ENCODE measurements at places on chromosomes 2 and 18.

DNA sequence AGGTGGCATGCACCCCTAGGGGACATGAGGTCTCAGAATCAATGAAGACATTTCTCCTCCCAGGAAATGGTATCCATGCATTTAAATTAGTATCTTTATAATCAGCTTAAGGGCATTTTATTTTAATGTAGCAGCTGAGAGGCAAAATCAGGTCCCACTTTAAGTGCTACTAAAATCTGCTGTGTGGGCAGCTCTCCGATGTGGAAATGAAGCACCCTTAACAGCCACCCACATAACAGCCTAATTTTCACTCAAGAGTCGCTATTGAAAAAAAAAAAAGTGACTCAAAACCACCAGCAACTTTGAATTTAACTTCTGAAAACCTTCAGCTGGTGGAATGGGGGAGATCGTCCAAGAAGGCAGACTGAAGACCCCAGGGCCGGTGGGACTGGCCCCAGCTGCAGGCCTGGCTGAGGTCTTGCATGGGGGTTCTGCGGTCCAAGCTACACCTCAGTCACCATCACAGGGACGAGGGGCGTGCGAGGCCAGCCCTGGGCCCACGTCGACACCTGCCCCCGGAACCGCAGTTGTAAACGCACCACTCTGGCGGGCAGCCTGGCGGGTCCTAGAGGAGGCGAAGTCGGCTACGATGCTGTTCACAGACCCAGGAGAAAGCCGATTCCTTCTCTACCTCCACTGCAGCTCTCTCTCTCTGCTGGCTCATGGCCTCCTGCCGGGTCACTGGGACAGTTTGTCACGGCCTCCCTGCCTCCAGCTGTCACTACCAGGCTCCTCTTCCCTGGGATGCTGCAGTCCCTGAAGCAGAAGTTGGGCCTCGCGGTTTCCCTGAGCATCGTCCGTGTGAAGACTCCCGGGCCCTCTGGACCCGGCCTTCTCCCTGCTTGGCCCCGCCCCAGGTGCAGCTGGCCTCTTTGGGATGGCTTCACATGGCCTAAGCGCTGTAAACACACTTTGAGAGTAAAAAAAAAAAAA, 111.9 kb downstream of the KCNF1 start:
- no peak for DNase-seq

DNA sequence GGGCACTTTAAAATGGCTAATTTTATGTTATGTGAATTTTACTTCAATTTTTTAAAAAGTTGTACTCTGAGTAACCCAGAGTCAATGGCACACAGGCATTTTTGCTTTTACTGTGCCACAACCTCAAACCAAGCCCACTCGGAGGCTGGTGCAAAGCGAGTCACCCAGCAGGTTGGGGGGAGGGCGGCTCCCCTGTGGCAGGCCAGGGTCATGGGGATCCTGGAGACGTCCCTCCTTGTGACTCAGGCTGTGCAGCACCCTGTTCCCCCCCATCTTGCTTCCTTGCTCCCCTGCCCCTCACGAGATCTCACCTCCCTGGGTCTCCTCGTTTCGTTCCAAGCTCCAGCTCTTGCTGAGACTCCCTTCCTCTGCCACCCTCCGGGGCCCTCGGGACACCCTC, 58.6 kb downstream of the POMC start:
- DNase-seq: no peak

- no peak for DNase-seq
These were observed 97.0 kb upstream of the RAB6C start for GRCh38 chr2:129882476-129882875.

DNA sequence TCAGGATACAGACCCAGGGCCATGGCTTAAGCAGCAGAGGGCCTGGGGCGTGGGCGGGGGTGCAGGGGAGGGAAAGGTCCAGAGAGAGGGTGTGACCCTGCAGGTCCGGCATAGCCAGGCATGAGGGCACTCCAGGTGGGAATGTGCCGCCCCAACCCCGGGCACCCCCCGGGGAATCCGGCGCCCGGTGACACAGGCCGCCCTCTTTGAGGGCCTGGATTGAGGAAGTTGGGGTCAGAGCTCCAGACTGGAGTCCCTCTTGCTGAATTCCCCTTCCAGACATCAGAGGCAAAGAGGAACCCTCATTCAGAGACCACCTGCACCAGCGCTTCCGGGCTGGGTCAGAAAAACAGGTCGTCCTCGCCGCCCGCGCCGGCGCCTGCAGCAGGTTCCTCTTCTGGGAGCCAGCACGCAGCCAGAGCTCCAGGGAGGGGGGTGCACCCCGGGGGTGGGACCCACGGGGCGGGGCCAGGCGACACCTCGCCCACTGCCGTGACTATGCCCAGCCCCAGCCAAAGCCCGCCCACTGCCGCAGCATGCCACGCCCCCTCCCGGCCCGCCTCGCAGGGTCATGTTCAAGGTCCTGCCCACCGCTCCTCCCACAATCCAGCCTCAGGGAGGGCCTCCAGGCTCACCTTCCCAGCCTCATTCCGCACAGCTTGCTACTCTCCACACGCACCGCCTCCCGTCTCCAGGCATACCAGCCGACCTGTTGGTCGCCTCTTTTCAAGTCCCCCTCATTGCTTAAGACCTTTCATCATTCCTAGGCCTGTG, 98.3 kb upstream of the ID2 start:
- DNase-seq: no peak

GRCh38 chr2:77328134-77328931, 193.8 kb downstream of the LRRTM4 start:
- DNase-seq: no peak

DNA sequence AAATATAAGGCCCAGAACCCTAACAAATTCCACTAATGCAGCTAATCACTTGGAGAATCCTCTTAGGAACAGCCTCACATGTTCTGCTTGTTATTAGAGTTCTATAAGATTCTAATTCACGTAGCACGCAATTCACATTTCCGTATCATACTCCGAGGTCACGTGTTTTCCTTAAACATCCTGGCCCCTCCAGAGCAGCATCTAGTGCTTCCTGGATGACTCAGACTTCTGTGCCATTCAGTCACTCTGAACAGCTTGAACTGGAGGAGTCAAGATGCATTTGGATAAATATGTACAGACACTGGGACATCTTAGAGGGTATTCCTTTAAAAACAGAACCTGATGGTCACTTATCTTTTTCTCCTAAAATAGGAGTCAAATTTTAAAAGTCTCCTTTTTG, 156.5 kb downstream of the MYO5B start:
- DNase-seq: no peak

DNA sequence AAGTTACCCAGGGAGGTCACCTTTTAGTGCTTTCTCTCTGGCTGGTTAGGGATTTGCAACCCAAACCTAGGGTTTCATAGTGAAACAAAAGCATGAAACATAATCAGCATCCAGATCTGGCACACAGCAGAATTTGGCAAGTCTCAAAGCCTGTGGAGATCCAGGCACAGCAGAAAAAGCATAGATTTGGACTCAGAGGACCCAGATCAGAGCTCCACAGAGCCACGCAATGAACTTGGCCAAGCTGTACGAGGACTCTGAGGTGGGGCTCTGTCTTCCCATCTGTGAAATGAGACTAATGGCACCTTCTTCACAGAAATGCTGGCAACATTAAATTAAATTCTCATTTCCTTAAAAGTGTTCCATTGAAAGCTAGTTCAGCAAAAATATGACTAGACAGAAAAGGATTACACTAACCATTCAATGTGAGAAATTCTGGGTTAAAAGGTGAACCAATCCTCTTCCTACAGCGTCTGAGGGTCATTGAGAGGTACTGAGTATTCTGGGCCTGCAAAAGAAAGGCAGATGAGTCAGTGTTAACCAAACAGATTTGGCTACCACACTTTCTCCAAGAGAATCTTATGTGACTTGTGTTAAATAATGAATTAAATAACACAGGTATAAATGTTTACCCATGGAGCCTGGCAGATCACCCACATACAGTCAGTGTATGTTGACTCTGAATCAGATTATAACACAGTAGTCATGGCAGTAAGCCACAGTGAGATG, 266.3 kb downstream of the MREG start:
- no peak for DNase-seq

DNA sequence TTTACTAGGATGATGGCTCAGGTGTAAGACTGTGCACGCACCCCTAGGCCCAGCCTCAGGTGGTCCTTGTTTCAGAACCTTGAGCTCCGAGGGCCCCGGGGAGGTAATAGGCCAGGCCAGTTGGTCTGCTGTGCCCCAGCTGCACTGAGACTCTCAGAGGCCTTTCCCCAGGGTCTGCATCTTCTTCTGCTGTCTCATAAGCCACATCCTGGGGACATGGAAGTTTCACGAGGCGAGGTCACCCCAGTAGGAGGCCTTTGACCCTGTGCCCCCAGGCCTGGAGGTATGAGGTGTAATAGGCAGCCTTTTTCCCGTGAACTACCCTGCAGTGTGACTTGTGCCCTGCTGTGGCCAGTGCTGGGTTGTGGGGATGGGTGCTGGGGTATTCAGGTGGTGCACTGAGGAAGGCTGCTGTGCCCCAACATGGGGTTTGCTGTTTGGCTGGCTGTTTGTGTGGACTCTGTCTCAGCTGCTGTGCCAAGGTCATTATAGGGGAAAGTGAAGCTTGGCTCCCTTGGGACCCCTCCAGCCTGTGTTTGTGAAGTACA, 6.9 kb downstream of the OXER1 start:
- DNase-seq: no peak

- DNase-seq: no peak
These were observed 54.0 kb upstream of the GPR45 start for GRCh38 chr2:105187531-105187930.

DNA sequence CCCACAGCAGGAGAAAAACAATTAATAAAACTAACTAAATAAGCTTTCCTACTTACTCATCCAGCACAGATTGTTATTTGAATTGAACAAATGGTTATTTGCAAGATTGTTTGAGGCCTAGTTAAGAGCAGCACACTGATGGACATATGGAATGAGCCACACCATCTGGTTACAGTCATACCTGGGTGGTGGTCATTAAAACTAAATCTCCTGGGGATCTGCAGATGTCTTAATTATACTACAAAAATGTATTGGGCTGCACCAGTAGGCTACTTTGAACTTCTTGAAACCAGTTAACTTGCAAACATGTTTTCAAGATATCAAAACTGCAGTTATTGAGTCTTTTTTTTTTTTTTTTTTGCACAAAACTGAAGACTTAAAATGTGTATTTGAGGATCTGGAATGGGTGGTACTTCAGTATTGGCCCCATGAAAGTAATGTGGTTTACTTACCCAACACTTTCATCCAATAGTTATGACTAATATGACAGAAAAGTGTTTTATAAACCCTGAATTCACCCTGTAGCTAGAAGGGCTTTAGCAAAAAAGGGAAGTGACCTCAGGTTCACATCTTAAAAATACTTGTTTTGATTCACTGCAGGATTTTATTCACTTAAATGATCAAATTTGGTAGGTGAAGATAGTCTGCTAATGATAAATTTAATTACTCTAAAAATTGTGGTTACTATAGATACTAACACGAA, 10.8 kb downstream of the AGFG1 start:
- DNase-seq: no peak

- DNase-seq: no peak
These were observed 208.0 kb upstream of the KCNH7 start for GRCh38 chr2:163046615-163047014.

- no peak for DNase-seq
These were observed 44.6 kb downstream of the THUMPD2 start for GRCh38 chr2:39734445-39734844.

- DNase-seq: peak; percentile 80
These were observed 494 bp downstream of the HNRNPLL start for GRCh38 chr2:38602136-38602731.

DNA sequence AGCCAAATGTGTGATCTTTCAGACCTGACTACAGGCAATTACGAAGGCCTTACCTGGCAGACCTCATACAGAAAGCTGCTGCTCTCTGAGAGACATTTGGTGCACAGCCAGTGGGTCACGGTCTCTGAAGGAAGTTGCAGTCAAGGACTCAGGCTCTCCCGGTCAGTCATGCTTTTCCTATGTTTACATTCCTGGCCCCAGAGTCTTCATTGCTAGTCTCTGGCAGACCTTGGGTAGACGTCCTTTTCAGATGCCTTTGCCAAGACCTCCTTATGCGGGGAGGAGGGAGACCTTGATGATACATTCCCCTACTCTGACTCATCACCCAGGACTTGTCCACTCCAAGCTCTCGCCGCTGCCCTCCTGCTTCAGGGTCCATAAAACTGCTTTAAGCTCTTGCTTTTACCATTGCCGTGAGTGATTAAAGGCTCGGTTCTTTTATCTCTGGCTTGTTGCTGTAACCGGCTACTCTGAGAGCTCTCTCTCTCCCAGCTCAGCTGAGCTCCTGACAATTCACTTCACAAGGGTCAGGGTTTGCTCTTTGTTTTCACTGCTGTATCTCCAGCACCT, 62.0 kb upstream of the SLC35F5 start:
- no peak for DNase-seq

GRCh38 chr2:152175012-152175367, 573 bp downstream of the STAM2 start:
- no peak for DNase-seq

- DNase-seq: no peak
These were observed 46.4 kb upstream of the ASB1 start for GRCh38 chr2:238380336-238380735.

GRCh38 chr2:134359367-134360081, 105.7 kb downstream of the MGAT5 start:
- no peak for DNase-seq

All from cortex of kidney (tissue), 1 donor.